Neural crest cell (in vitro differentiated cells): ENCODE measurements at places on chromosomes 12 and 14. TPM values are rescaled to one million over a fixed set of nuclear protein-coding genes. Genes with fewer than 3 reads are reported as not detected.

DNA sequence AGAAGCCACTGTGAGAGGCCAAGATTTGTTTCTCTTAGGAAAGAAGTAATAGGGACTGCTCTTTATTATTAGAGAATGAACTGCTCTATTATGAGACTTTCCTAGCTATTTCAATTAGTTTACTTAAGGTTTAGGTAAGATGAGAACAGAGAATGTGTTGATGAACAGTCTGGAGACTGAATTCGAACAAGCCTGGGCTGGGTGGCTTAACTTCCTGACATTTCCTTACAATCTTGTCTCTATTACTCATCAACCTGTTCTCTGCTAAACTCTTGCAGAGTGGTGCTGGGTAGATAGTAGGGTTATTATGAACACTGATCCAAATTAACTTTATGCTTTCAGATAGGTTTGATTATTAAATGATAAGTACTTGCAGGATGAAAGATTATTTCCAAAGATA, 31.2 kb downstream of the SLC15A5 start:
- DNase-seq: no peak

DNA sequence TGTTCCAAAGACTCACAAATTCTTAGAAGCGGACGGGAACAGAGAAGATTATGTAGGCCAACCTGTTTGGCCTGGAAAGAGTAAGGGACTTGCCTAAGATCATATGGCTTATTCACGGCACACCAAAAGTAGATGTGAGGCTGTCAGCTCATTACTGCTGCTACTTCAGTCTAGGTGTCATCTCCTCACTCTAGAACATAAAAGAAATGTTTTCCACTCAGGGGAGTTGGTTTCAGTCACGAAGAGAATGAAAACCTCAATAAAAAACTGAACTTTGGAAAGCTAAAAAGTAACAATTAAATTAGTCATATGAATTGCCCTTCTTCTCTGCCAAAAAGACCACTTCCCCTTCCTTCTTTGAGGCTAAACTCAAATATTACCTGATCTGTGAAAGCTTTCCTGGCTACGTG, 658 bp upstream of the CEP128 start:
- no peak for DNase-seq

GRCh38 chr12:40618636-40619035, 73.6 kb upstream of the CNTN1 start:
- no peak for DNase-seq

DNA sequence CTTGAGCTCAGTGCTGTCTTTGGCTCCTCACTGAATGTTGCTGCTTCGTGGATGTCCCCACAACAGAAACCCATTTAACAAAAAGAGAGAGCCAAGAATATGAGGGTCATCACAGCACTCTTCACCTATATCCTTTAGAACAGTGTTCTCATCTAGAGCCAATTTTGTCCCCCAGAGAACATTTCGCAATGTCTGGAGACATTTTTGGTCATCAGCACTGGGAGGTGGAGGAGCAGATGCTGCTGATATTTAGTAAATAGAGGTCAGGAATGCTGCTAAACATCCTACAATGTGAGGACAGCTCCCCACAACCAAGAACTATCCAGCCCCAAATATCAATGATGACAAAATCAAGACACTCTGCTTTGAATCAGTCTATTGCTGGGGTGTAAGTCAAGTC, 92.5 kb downstream of the BBS10 start:
- no peak for DNase-seq

DNA sequence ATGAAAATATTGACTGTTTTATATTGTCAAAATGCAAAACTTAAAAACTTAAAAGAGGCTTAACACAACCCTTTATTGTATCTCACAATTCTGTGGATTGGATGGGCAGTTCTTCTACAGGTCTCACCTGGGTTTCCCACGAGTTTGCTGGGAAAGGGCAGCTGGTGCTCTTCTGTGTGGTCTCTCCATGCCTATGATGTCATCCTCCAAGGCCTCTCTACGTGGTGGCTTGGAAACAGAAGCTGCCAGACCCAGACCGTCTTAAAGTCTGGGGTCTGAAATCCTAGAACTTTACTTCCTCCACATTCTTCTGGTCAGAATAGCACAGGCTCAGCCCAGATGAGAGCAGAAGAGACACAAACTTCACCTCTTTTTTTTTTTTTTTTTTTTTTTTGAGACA, 36.5 kb upstream of the KICS2 start:
- DNase-seq: no peak

DNA sequence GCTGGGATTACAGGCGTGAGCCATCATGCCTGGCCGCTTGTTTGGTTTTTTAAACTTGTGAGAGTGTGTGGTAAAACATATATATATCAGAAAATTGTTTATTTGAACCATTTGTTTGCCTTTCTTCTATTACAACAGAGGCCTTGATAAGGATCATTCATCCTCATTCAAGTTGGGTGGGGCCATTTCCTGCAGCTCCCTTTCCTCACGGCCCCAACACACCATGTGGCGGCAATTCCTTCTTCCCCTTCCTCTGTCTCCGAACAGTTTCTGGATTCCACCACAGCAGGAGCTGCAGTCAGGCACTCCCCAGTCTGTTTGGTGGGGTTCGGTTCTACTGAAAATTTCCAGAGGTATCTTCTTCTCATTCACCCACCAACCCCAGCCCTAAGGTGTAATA, 42.0 kb upstream of the RASSF3 start:
- no peak for DNase-seq

- DNase-seq: no peak
Measured at GRCh38 chr12:113120670-113121370, 14.7 kb downstream of the RASAL1 start.

DNA sequence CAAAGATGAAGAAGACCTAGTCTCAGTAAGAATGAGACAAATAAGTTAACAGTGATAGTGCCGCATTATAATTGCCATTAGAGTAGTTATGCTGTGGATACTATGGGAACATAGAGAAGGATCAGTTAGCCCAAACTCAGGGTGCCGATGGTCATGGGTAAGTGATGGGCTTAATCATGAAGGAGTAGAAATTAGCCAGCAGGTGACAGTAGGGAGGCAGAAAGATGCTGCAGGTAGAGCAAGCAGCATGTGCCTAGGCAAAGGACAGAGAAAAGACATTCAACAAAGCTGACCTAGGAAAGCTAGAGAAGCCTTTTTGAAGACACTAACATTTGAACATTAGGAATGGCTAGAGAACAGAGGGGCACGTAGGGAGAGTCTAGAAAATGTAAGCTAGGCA, 30.6 kb upstream of the PTPRQ start:
- no peak for DNase-seq

GRCh38 chr12:113197518-113198077, 12.1 kb downstream of the RITA1 start:
- no peak for DNase-seq

DNA sequence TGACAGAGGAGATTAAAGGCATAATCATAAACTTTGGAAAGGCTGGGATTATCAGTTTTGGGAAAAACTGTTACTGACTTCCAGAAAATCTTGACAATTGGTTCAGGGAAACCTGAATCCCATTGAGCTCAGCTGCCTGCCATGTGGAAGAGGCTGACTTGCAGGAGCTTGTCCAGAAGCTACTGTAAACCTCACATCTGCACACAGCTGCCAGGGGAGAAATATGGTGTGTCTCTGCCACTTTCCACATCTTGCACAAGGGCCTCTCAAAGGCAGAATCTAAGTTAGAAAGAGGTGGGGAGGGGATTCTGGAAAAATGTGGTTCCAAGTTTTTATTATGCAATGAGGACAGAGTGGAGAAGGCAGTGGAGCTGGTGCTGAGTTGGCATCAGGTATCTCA, 8.7 kb upstream of the BHLHE41 start:
- DNase-seq: no peak

GRCh38 chr12:54588110-54588889, at the start of gene PPP1R1A:
TSS of gene PPP1R1A (minus strand) at chr12:54588659. CDS start at chr12:54588488, 171 bp downstream.
- DNase-seq: no peak

GRCh38 chr12:2551412-2551900, 243.3 kb upstream of the FKBP4 start:
- no peak for DNase-seq

GRCh38 chr12:11854011-11854499, 204.6 kb downstream of the ETV6 start:
- DNase-seq: no peak

GRCh38 chr12:108576660-108577234, 14.4 kb downstream of the ISCU start:
- DNase-seq: no peak

GRCh38 chr12:76860256-76860655, 18.6 kb downstream of the CSRP2 start:
- no peak for DNase-seq

DNA sequence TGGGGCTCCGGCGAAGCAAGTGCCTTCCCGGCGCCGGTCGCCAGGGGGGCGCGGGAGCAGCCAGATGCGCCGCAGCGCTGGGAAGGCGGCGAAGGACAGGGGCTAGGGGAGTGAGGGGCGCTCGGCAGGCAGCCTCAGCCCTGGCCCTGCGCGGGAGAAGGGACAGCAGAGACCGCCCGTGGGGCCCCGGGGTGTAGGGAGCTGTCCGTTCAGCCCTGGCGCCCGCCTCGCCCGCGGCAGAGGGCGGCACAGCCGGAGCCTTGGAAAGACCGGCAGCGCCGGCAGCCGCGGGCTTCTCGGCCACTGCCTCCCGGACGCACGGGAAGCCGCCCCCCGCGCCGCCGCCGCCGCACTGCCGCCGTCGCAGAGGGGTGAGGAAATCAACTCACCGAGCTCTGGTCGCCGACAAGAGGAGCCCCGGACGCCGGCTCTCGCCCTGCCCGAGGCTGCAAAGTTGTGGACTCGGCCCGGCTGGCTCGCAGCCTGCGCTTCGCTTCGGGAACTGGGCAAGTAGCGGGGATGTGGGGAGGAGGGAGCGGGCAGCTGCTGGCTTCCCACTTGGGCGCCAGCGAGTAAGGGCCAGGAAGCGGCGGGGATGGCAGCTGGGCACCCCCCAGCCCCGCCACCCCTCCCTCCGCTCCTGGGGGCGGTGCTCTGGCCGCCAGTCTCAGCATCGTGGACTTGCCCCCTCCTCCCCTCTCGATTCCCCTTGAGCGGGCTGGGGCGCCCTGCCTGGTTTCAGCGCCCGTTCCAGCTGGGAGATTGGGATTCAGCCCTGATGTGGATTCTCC, at the start of gene ZDHHC22:
ZDHHC22 (minus strand) TSS at position 578 of the 791 bp plus-strand sequence. CDS start 2,053 bp downstream, outside the sequence.
- peak; percentile 77 for DNase-seq

- DNase-seq: no peak
Measured at GRCh38 chr12:70963081-70963660, 42.6 kb upstream of the PTPRR start.

DNA sequence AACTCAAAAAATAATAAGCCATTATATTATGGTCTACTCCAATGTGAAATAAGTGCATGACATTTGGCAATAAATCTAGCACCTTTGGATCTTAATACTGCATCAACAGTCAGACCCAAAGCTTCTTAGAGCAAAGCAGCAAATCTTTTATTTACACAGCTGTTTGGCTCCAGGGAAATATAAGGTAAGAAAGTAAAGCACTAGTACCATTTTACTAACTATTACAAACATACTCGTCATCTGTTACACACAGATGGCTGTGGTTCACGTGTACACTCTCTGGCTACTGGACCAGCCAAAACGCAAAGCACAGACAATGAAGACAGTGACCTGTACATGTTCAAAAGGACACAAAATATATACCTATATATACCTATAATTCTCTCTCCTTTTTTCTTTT, 2.8 kb downstream of the FGD6 start:
- no peak for DNase-seq

- DNase-seq: no peak
Measured at GRCh38 chr12:106774808-106775524, 484 bp downstream of the RIC8B start.

GRCh38 chr14:89572596-89573398, 155.8 kb upstream of the FOXN3 start:
- DNase-seq: no peak

- DNase-seq: no peak
Measured at GRCh38 chr14:61652526-61653262, 42.6 kb upstream of the HIF1A start.

The DYNC1H1 gene
- total RNA-seq: 518 and 528 TPM in 2 replicates

The ABCD4 gene
- total RNA-seq: 98.8 TPM in 2 replicates

The LALBA gene
- total RNA-seq: not detected in 2 replicates

The ESPL1 gene
- 56.3 and 65.8 TPM in 2 replicates for total RNA-seq

The GLT1D1 gene
- 7.4 and 8.6 TPM in 2 replicates for total RNA-seq

The OXA1L gene
- total RNA-seq: 121 and 125 TPM in 2 replicates

The FZD10 gene
- 14.2 and 15.5 TPM in 2 replicates for total RNA-seq

The RNASE2 gene
- total RNA-seq: not detected in 2 replicates

The PHLDA1 gene
- total RNA-seq: 29.3 and 30.9 TPM in 2 replicates
